Naive thymus-derived CD4-positive, alpha-beta T cell (primary cell): ENCODE measurements at places on chromosomes 5 and 9. TPM values are rescaled to one million over a fixed set of nuclear protein-coding genes. Genes with fewer than 3 reads are reported as not detected.

The NDOR1 gene
- total RNA-seq = 32.2 TPM

The BTNL3 gene
- not detected in 2 replicates for total RNA-seq

DNA sequence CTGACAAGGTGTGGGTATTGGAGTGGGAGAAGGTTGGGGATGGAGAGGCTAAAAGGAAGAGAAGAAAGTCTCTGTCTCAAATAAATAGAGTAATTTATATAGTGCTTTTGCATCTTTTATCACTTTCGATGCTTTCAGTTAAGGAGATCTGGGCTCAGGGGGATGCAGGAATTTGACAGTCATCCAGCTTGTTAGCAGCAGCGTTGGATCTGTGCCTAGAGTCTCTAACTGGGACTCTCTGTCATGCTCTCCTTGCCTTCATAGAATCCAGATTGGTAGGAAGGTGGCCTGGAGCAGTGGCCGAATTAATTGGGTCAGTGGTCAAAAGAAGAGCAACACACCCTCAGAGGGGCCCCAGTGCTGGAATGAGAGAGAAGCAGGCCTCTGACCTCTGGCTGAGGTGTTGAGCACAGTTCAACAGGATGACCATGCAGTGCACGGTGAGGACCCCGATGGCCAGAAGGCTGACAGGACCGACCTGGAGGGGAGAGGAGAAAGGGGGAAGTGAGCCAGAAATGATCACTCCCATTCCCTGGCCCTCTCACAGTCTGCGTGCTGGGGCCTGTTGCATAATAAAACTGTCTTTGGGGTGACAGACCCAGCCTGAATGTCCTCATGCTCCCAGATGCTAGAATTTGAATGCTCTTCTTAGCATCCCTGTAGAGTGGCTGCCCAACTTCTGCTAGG, 7.6 kb downstream of the SLC36A3 start:
- no peak overlapping the region for H3K27ac ChIP-seq
- H3K4me1 ChIP-seq = no peaks in the 10 kb centered on the region
- no peak for DNase-seq
- no peak overlapping the region for H3K4me3 ChIP-seq

DNA sequence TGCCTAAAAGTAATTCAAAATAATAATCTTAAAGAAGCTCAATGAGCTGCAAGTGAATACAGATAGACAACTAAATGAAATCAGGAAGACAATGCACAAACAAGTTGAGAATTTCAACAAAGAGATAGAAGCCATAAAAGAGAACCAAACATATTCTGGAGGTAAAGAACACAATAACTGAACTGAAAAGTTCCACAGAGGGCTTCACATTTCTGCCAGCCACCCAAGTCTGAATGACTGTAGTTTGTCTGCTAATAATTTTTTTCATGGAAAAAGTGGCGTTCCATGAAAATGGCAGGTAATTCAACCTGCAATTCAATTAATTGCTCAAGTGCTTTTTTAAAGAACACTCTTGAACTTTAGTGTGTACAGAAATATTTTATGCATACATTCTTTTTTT, 251.3 kb downstream of the KDM4C start:
- no peaks in the 10 kb centered on the region for H3K27me3 ChIP-seq
- no peak overlapping the region for H3K27ac ChIP-seq
- no peaks in the 10 kb centered on the region for H3K4me1 ChIP-seq
- DNase-seq = no peak
- peaks cover 52% of the 10 kb centered on the region for H3K36me3 ChIP-seq
- no peak overlapping the region for H3K4me3 ChIP-seq

GRCh38 chr9:135589596-135590485, 28.3 kb downstream of the PAEP start:
- no peaks in the 10 kb centered on the region for H3K36me3 ChIP-seq
- H3K27me3 ChIP-seq = no peaks in the 10 kb centered on the region
- DNase-seq = no peak
- H3K4me3 ChIP-seq = no peak overlapping the region
- H3K27ac ChIP-seq = no peak overlapping the region

DNA sequence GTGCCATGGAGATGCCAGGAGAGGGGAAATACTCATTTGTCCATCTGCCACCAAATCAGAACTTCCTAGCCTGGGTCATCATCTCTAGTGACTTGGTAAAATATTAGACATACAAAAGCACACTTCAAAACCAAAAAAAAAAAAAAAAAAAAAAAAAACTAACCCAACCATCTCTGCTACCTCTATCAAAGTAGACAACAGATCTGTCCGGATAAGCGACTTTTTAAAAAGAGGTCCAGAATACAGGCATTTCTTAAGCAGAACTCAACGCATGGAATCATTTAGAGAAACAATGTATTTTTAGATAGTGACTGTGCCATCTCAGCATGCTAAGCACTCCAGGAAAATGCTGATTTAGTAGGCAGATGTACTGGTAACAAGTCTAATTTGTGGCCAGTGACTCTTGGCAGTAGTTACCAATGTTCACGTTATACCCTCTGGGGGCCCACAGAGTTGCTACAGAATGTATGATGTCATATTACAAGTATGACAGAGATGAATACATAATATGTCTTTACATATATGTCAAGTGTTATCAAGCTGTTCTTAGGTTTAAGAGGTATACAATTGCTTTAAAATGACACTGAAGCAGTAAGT, 107.8 kb downstream of the SMIM23 start:
- no peaks in the 10 kb centered on the region for H3K4me1 ChIP-seq
- H3K36me3 ChIP-seq = peaks cover 37% of the 10 kb centered on the region
- no peak for DNase-seq
- no peaks in the 10 kb centered on the region for H3K27me3 ChIP-seq
- H3K4me3 ChIP-seq = no peak overlapping the region

- no peak overlapping the region for H3K27ac ChIP-seq
- DNase-seq = peak; percentile 2
- H3K27me3 ChIP-seq = no peaks in the 10 kb centered on the region
Measured at GRCh38 chr9:31996331-31996730, 388.1 kb upstream of the ACO1 start.

- no peak overlapping the region for H3K4me3 ChIP-seq
- no peak for DNase-seq
- no peaks in the 10 kb centered on the region for H3K36me3 ChIP-seq
- no peak overlapping the region for H3K27ac ChIP-seq
- no peaks in the 10 kb centered on the region for H3K4me1 ChIP-seq
Measured at GRCh38 chr9:27329291-27329690, 32.3 kb upstream of the EQTN start.
